Glutamatergic neuron (in vitro differentiated cells): ENCODE measurements at places on chromosomes 2 and 18.

- no peak for DNase-seq
Measured at GRCh38 chr2:231819447-231820042, 33.3 kb downstream of the COPS7B start.

DNA sequence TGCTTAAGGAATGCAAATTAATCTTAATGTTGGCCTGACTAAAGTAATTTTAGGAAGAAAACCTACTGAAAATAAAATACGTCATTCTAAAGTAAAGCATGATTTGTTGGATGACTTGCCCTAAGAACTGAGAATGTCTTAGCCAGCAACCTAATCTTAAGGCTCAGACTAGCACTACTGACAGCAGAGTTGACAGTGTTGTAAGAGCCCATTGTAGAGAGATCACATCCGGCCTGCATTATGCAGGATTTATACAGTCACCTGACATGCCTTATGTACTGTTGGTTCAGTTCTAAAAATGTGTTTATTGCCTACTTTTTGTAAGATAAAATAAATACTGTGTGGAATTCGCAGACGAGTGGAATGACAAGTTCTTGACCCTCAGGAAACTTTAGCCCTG, 82.3 kb downstream of the TMEM185B start:
- no peak for DNase-seq

DNA sequence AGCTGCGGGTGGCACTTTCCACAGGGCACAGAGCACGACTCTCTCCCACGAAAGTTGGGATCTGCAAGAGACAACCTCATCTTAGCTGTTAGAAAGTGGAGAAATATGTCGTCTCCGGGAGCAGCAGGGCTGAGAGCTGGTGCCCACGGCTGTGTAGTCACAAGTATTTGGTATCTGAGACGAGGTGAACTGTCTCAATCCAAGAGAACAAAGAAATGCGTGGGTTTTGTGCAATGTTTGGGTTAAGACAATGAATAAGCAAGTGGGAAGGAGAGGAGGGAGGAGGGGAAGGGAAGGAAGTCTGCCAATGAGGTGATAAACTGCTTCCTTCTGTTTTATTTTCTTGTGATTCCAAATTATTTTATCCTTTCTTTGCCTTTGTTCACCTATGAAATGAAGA, 18.0 kb downstream of the DYTN start:
- DNase-seq, result no peak

GRCh38 chr2:8624855-8625398, 56.9 kb upstream of the ID2 start:
- no peak for DNase-seq

GRCh38 chr2:167891841-167892240, 355.6 kb downstream of the STK39 start:
- DNase-seq, result no peak

DNA sequence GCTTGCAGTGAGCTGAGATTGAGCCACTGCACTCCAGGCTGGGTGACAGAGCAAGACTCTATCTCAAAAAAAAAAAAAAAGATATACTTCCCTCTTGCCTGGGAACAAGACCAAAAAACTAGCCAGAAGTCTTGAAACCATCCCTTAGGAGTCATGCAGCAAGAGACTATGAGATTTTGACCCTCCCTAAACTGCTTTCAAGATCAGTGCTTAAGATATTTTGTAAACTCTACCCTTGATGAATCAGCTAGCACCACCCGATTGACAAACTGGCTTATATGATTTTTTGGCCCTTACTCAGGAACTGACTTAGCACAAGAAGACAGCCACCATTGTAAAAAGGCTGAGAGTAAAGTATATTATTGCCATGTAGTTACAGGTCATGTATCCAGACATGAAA, 3.8 kb downstream of the SULT1C3 start:
- DNase-seq, result no peak
